ENCODE measurements at places on chromosomes 7 and 10.

DNA sequence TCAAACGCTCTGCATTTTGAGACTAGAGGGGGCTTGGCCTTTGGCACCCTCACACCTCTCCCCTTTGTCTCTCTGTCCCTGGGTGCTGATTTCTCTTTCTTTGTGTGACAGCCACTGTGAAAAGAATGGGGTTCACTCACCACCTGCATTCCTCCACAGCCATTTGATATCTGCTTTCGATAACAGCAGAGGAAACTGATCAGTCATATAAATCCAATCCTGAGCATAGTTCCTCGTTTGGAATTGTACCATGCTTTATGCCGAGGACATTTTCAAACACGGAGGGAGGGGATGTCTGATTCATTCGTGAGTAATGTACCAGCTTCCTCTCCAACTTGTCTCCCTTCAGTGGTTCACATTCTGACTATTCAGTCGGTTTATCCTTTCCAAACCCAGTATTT, 15.8 kb downstream of the MET start:
- no peak for DNase-seq

- DNase-seq, result no peak
Observed at GRCh38 chr10:53052521-53053164, 280.1 kb upstream of the MBL2 start.

GRCh38 chr10:5543623-5544022, 18.9 kb downstream of the CALML3 start:
- DNase-seq, result no peak

- no peak for DNase-seq
Observed at GRCh38 chr7:12066521-12066920, 144.6 kb upstream of the TMEM106B start.

- no peak for DNase-seq
Observed at GRCh38 chr7:155735442-155736115, 76.7 kb downstream of the SHH start.

- DNase-seq, result no peak
Observed at GRCh38 chr10:110708776-110709443, 64.8 kb downstream of the RBM20 start.

GRCh38 chr10:95229724-95230627, 35.9 kb downstream of the ACSM6 start:
- DNase-seq, result no peak

DNA sequence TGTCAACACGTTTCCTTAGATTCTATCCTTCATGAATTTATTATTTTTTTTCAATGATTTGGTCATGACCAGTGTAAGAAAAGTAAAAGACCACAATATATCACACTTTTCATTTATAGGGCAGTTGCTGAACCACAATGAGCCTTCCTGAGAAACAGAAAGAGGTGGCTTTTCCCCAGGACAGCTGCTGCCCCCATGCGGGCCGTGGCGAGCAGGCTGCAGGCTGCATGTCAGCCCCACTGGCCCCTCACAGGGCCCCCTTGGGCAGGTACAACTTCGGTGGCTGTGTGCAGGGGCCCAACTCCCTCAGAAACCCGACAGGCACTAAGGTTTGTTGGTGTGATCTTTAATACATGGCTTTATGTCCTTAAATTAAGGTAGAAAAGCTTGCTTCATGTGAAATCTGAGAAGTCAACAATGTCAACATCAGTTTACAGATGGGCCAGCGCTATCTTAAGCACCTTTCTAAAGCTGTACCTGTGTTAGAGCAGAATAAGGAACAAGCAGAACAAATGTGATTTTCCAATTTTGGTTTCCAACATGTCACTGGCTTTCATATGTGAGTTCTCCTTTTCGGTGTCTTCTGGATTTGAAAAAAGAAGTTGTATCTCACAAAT, 10.6 kb downstream of the BEND7 start:
- DNase-seq, result no peak

GRCh38 chr7:74183142-74183541, 9.0 kb downstream of the EIF4H start:
- no peak for DNase-seq

- DNase-seq, result no peak
Observed at GRCh38 chr7:4025694-4026615, 656.1 kb upstream of the FOXK1 start.

GRCh38 chr10:29962166-29962850, 97.1 kb downstream of the JCAD start:
- no peak for DNase-seq

DNA sequence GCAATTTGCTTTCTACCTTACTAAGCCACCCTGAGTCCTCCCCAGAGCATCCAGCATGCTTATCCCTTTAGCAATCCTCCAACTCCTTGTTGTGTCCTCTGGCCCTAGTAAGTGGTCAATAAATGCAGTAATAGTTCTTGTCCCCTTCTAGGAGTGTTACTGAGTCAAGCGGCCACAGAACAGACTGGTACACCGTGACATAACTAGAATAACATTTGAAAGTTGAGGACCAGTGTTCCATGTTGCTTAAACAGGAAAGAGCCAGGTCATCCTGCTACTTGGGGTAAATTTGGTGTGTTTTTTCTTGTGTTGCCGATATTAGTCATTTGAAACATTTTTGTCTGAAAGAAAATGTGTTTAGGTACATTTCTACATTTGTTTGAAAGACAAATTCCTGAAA, 4.8 kb upstream of the CDK6 start:
- no peak for DNase-seq

DNA sequence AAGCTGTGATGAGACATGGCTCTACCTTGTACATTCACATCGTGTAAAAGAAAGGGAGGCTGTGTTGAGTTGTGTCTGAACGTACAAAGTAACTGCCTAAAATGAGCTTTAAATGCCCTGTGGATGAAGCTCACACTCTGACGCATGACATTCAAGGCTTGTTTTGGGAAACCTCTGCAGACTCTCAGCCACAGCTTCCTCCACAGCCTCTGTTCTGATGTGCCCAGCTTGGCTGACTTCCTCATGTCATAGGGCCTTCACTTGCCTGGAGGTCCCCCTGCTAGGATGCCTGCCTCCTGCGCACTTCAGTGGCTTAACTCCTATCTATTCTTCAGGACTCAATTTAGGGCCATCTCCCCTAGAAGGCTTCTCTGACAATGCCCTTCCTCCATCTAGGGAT, 230.0 kb upstream of the HABP2 start:
- DNase-seq, result no peak

DNA sequence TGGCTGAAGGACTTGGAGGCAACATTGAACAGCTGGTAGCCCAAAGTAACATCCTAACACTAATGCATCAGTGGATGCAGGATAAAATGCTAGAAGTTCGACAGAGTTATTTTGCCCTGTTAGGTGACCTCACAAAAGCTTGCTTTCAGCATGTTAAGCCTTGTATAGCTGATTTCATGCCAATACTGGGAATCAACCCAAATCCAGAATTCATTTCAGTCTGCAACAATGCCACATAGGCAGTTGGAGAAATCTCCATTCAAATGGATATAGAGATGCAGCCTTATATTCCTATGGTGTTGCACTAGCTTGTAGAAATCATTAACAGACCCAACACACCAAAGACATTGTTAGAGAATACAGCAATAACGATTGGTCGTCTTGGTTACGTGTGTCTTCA, 62.9 kb downstream of the CCSER2 start:
- no peak for DNase-seq

GRCh38 chr7:155530601-155531000, 15.8 kb downstream of the CNPY1 start:
- DNase-seq, result no peak

GRCh38 chr10:68099736-68100135, 9.6 kb upstream of the MYPN start:
- no peak for DNase-seq

GRCh38 chr7:1961701-1962276, 271.0 kb downstream of the MAD1L1 start:
- no peak for DNase-seq

DNA sequence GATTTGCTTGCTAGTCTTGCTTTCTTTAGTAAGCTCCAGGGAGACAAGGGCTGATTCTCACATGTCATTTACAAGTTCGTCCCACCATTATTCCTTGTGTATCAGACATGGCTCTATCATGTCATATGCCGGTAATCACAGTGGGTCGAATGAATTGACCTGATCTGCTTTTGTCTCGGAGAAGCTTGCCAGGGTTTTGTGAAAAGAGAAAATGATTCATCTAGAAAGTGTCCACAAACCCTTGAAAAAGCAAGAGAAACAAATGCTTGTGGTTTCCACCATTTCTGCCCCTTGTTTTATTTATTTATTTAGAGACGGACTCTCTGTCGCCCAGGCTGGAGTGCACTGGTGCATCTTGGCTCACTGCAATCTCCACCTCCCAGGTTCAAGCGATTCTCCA, 278.5 kb downstream of the TCF7L2 start:
- no peak for DNase-seq

DNA sequence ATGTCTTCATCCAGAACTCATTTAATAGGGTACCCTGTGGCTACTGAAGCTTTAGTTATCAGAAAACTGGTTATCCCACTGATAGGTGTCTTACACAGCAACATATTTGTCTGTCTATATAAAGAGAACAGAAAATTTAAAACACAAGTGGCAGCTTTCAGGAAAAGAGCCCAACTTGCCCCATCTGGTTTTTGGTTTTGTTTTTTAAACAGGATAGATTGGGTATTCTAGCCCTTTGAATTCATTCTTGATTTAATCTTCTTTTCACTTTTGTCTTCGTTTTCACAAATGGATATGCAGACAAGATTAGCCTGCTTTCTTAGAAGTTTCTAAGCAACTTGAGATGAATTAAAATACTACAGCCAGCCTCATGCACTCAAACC, 91.3 kb downstream of the KLF6 start:
- no peak for DNase-seq

GRCh38 chr10:106711313-106711906, 453.1 kb downstream of the SORCS1 start:
- DNase-seq, result peak; percentile 15

DNA sequence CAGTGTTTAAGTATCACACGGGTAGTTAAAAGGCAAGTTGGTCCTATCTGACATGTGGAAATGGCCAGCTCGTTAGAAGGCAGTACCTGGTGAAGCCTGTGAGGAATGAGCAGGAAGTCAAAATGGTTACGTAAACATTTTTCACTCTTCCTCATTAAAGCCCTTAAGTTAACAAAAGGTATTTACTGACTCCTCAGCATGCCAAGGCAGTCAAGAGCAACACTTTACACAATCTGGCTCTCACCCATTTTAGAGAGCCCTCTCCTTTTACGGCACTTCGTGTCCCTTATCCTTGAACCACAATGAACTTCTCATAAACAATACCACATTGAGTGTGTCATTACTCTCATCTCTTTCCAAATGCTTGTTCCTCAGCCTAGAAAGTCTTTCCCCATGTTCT, 11.0 kb upstream of the RSBN1L start:
- peak; percentile 60 for DNase-seq

DNA sequence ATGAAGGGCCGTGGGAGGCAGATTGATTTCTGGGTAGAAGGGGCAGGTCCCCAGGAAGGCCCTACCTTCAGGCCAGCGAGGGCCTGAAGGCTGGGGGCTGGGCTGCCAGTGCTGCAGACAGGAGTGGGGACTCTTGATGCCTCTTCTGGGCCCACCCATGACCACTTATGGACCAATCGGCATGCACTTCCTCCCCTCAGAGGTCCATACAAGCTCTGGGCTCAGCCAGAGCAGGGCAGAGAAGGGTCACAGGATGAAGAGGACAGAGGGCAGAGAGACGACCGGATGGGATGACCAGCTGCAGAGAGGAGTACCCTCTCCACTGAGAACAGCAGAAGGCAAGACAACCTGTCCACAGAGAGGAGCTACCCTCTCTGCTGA, 120.1 kb downstream of the DYNC2I1 start:
- DNase-seq, result no peak

DNA sequence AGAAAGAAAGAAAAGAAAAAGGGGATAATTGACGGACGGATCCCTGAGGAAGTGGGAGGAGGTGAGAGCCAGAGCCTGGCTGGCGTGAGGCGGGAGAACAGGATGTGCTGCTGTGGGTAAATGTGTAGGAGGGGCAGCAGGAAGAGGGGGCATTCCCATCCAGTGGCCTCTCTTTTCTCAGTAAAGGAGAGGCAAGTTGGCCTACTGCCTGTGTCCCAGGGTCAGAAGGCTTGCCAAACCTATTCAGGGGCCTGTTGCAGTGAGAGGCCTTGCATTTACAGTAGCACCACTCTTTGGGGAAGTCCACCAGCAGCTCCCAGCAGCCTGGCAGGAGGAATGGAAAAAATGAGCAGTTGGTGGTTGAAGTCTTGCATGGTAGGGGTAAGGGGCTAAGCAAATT, 26.6 kb upstream of the ASCC1 start:
- DNase-seq, result no peak

- DNase-seq, result no peak
Observed at GRCh38 chr10:6200734-6201515, 1.8 kb upstream of the PFKFB3 start.

- peak; percentile 27 for DNase-seq
Observed at GRCh38 chr10:122461729-122462532, 578 bp downstream of the HTRA1 start.

- peak; percentile 29 for DNase-seq
Observed at GRCh38 chr7:7099584-7100014, 82.7 kb upstream of the C1GALT1 start.

- DNase-seq, result no peak
Observed at GRCh38 chr7:44617225-44617890, 10.9 kb downstream of the OGDH start.

GRCh38 chr7:114334989-114335388, 79.6 kb upstream of the FOXP2 start:
- DNase-seq, result peak; percentile 7

DNA sequence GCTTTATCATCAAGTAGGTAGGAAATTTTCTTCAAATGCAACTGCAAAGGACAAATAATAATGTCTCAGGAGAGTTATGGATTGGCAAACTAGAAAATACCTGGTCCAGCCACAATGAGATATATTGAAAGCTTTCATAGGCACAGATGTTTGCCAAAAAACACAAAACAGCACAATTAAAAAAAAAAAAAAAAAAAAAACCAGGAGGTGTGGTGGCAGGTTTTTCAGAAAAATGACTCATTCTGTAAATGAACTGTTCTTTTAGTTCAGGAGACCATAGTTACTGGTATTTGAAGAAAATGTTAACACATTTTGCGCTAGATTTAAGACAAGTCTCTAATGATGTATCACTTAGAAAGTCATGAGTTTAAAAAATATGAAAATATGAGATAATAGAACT, 55.0 kb upstream of the JCAD start:
- DNase-seq, result no peak

DNA sequence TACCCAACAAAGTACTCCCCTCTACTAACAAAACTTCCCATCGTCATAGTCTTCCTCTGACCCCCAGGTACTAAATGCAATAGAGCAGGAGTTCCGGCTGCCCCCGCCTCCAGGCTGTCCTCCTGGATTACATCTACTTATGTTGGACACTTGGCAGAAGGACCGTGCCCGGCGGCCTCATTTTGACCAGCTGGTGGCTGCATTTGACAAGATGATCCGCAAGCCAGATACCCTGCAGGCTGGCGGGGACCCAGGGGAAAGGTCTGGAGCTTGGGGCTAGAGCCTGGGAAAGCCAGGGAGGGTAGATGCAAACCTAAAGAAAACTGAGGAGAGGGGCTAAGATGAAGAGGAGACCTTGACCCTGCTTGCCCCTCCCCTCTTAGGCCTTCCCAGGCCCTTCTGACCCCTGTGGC, 15.3 kb downstream of the EPHB6 start:
- DNase-seq, result no peak

- peak; percentile 6 for DNase-seq
Observed at GRCh38 chr7:33705333-33705833, 200.0 kb upstream of the BMPER start.

- peak; percentile 54 for DNase-seq
Observed at GRCh38 chr10:23157691-23158369, 34.3 kb upstream of the PTF1A start.

Measured in NCI-H1105 treated with DMSO at 0.1 percent for 48 hours (cell line).